ENCODE measurements at places on chromosomes 6 and 20. TPM values are rescaled to one million over a fixed set of nuclear protein-coding genes. Genes with fewer than 3 reads are reported as not detected.

Gene CCND3
- 54.3 TPM for total RNA-seq

Gene TXLNB
- 0.23 TPM for total RNA-seq

Gene CDSN
- total RNA-seq: not detected

Gene TINAG
- total RNA-seq: not detected

DNA sequence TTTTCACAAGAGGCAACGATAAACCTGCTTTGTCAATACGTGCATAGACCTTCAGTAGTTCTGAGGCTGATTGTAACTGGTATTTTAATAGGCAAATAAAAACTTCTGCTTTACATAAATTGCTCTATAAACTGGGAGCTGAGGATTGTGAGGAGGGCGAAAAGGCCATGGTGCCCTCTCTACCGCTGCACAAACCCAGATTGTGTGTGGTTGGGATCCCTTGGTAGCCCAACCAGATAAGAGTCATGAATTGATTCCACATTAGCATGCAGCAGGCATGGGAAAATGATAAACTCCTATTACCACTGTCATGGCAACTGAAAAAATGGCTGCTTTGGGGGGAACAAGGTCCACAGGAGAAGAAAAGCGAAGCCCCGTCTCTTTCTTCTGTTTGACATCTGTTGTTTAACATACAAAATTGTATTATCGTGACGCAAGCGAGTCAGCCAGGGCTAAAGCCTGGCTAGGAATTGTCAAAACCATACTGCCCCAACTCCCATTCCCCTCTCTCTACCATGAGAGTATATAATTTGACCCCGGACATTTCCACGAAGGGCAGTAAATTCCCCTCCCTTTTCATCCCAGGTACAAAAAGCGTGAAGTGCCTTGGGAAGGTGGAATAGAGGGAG, 157.8 kb upstream of the SALL4 start:
- H3K4me3 ChIP-seq: no peak overlapping the region
- H3K27ac ChIP-seq: no peak overlapping the region
- no peaks in the 10 kb centered on the region for H3K36me3 ChIP-seq

DNA sequence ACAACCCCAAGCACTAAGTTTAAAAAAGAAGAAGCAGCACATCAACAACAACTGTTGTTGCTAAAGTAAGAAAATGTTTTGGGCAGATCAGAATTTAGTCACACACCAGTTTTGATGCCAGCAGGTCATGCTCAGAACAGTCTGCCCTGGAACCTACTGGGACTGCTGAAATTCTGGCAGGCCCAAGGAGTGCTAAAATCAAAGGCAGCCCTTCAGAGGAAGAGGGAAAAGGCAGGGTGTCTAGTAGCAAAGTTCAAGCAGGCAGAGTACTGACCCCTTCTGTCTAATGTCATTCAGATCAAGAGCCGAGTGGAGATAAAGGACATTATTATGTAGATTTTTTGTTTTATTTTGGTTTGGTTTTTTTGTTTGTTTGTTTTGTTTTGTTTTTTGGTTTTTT, 96.6 kb upstream of the LOC128125822 start:
- H3K36me3 ChIP-seq: no peaks in the 10 kb centered on the region
- no peak for DNase-seq
- H3K27me3 ChIP-seq: no peaks in the 10 kb centered on the region
- H3K4me3 ChIP-seq: no peak overlapping the region

DNA sequence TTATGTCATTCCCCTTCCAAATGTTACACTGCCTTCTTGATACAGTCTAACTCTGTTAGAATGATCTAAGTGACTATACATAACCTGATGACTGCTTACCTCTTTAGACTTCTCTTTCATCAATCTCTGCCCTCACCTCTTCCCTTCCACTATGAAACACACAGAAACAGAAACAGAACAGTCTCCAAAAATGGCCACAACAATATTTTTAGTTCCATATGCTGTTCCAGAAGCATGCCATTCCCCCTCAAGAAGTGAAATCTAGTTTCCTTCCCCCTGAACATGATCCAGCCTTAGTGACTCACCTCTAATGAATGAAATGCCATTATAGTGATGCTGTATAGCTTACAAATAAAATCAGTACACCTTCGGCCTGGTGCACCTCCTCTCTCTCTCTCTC, 229.3 kb upstream of the TENT5A start:
- no peaks in the 10 kb centered on the region for H3K36me3 ChIP-seq
- no peaks in the 10 kb centered on the region for H3K27me3 ChIP-seq
- no peaks in the 10 kb centered on the region for H3K4me1 ChIP-seq
- H3K27ac ChIP-seq: no peak overlapping the region

- peak overlapping the region; percentile 12 for H3K27ac ChIP-seq
- H3K36me3 ChIP-seq: no peaks in the 10 kb centered on the region
- H3K27me3 ChIP-seq: no peaks in the 10 kb centered on the region
These were observed 21.3 kb downstream of the TNXB start for GRCh38 chr6:32087574-32088486.

GRCh38 chr20:62441987-62442539, 14.7 kb upstream of the RBBP8NL start:
- no peak overlapping the region for H3K4me3 ChIP-seq
- H3K27ac ChIP-seq: no peak overlapping the region
- no peak for DNase-seq
- H3K27me3 ChIP-seq: no peaks in the 10 kb centered on the region

DNA sequence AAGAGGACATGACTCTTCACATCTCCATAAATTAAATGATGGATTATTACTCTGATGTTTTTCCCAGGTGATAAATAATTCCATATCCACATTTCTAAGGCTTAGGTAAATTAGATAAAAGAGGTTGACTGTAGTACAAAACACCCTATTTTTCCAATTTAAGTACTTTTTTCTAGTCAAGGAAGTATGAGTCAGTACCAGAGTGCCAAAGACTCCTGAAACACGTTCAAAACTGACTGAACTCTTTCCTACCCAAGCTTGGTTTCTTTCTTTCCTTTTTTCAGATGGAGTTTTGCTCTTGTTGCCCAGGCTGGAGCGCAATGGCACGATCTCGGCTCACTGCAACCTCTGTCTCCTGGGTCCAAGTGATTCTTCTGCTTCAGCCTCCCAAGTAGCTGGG, 85.0 kb downstream of the DOK5 start:
- H3K27ac ChIP-seq: no peak overlapping the region
- H3K4me1 ChIP-seq: no peaks in the 10 kb centered on the region
- H3K36me3 ChIP-seq: no peaks in the 10 kb centered on the region

DNA sequence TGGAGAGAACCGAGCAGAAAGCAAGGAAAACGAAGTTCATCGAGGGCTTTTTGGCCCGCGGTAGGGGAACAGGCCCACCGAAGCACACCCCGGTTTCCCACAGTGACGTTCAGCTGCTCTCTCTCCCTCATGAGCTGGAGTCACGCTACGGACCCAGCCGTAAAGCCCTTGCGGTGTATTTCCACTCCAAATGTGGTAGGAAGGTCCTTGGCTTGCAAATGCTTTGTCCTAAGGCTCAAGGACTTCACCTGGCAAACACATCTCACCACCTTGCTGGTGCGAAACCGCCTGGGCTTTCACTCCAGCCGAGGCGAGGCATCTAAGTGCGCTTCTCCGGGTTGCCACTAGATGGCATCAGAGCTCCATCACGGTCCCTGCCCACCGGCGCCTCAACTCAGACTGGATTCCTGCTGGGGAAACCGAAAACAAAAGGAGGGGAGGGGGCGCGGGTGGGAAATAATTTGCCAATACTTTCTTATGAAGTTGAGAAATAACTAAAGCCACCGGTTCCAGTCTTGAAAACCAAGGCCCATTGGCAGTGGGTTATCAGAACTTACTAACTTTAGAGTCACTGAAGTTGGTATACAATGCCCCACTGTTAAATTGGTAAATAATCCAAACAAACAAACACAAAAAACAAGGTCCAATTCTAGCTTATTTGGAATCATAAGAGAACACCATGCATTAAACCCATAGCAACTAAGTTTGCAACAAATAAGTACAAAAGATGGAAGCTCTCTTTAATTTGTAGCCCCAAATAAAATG, 13.4 kb upstream of the FOXC1 start:
- no peaks in the 10 kb centered on the region for H3K4me1 ChIP-seq
- no peaks in the 10 kb centered on the region for H3K36me3 ChIP-seq
- H3K4me3 ChIP-seq: no peak overlapping the region

DNA sequence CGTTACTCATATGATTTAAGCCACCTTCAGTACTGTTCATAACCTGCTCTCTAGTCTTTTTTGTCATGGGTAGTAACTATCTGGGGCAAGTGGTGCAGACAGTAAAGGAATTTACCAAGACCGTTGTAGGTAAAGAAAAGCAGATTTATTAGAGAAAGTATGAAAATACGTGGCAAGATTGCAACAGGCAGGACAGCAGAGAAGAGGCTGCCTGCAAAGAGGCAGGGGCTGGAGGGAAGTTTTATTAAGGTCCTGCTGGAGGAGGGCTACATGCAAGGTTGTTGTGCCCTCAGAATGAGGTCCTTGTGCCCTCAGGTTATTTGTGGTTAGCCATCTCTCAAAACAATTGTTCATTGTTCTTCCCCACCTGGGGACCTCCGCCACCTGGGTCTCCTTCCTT, 444.3 kb downstream of the BCKDHB start:
- no peaks in the 10 kb centered on the region for H3K4me1 ChIP-seq
- no peak overlapping the region for H3K4me3 ChIP-seq
- no peak overlapping the region for H3K27ac ChIP-seq
- no peaks in the 10 kb centered on the region for H3K36me3 ChIP-seq

DNA sequence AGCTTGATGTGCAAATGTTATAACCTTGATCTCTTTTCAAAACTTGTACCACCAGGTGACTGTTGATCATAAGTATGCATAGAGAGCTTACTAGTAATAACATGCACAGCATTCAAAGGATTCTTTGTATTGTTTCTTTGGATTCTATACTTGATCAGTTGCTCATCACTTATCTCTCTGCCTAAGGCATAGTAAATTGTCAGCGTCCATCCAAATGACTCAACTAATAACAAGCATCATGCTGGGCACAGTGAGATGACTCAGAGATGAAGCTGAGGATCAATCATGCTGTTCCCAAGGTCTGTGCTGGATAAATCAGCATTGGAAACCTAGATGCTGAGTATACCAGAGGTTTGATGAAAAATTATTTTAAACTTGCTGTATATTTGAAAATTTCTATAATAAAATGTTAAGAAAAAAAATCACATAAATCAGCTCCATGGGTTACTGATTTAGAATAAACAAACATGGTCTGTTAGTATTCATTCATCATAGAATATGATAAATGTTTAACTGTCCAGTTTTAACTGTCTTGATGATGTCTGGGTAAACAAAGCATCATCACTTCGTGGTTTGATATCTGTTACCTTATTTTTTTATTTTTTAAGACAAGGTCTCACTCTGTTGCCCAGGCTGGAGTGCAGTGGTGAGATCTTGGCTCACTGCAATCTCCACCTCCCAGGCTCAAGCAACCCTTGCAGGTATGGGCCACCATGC, 45.6 kb upstream of the SGK1 start:
- no peak overlapping the region for H3K4me3 ChIP-seq
- H3K27me3 ChIP-seq: no peaks in the 10 kb centered on the region
- DNase-seq: no peak
- H3K4me1 ChIP-seq: no peaks in the 10 kb centered on the region
- H3K36me3 ChIP-seq: no peaks in the 10 kb centered on the region

All from liver (tissue), 10 donors.